ENCODE measurements at places on chromosomes 2 and 18.
A peak's percentile ranks its signal among the peaks of the same experiment; 100 is the strongest.

DNA sequence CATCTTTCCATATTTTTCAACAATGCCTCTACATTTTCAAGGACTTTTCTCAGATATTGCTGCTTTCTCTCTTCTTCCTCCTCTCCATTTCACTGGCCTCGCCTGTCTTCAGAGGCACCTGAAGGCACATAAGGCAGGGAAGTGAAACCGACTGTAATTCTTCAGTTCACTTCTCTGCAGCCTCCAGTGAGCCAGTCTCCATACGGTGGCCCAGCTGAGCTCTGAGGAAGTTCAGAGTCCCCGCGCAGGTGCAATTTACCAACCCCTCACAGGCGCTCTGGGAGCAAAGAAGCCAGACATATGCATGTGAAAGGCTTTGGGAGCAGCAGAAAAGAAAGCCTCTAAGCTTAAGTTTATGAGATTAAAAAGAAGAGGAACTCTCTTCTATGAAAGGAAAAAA, 12.4 kb downstream of the KLHL14 start:
- DNase-seq: no peak

DNA sequence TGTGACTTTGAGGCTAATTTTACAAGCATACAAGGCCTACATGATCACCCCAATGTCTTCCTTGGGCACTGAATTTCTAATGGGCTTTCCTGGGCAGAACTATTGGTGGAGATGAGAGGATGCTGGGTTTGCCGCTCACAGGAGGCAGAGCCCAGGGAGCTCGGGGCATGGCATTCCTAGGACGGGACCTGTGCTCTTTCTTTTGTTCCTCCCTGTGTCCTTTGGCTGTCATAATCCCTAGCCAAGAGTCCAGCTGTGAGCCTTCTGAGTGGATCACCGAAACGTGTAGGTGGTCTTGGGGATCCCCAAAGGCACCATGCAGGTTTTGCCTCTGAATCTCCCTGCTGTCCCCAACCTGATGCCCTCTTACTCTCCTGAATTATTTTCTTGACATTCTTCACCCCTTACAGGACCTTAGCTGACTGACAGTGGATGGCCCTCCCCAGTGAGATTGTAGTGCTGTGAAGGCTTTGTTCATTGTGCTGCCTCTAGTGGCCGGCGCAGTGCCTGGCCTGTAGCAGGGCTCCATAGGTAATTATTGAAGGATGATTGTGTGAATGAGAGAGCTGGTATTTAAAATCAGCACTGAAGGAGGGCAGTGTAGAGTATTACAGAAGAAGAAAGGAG, 221.9 kb downstream of the ZNF407 start:
- no peak for DNase-seq

GRCh38 chr2:134247679-134248078, 6.2 kb upstream of the MGAT5 start:
- DNase-seq: no peak

GRCh38 chr2:175008801-175009495, 3.8 kb upstream of the CHN1 start:
- DNase-seq: no peak

DNA sequence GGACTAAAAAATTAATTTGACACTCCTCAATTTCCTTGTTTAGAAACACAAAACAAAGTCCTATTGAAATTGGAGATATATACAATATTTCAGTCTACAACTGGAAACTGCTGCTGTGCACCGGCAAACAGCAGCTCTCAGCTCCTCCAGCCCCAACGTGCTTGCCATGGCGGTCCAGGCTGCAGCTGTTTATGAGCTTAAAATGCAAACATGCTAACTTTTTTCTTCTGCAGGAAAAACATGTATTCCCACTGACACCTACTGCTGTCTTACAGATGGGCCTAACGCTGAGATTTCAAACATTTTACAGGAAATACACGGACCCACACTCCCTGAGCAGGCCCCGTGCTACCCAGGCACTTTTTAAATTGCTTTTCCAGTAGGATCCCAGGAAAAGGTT, 195.5 kb downstream of the BCL11A start:
- DNase-seq: no peak

- no peak for DNase-seq
These were observed 33.4 kb upstream of the MGAT5 start for GRCh38 chr2:134220344-134220974.

DNA sequence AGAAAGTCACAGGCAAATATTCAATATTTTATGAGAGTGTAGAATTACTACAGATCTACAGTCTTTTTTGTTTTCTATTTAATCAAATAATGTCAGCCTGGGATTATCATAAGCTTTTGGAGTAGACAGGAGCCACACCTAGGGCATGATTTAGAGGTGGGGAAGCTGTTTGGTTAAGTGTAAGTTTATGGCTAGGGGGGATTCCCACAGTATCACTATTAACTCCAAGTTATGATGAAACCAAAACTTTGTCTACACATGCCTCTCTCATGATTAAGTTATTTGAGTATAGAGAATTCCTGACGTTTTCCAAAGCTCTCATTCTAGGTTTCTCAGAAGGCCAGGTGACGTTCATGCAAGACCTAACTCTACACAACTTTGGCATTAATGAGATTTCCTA, 2.1 kb downstream of the SERPINB10 start:
- no peak for DNase-seq

- no peak for DNase-seq
These were observed 45.0 kb downstream of the CYRIA start for GRCh38 chr2:16620590-16620989.

GRCh38 chr2:99858951-99859596, 283.3 kb downstream of the AFF3 start:
- DNase-seq: no peak

GRCh38 chr2:46066601-46067000, 230.6 kb upstream of the EPAS1 start:
- no peak for DNase-seq

DNA sequence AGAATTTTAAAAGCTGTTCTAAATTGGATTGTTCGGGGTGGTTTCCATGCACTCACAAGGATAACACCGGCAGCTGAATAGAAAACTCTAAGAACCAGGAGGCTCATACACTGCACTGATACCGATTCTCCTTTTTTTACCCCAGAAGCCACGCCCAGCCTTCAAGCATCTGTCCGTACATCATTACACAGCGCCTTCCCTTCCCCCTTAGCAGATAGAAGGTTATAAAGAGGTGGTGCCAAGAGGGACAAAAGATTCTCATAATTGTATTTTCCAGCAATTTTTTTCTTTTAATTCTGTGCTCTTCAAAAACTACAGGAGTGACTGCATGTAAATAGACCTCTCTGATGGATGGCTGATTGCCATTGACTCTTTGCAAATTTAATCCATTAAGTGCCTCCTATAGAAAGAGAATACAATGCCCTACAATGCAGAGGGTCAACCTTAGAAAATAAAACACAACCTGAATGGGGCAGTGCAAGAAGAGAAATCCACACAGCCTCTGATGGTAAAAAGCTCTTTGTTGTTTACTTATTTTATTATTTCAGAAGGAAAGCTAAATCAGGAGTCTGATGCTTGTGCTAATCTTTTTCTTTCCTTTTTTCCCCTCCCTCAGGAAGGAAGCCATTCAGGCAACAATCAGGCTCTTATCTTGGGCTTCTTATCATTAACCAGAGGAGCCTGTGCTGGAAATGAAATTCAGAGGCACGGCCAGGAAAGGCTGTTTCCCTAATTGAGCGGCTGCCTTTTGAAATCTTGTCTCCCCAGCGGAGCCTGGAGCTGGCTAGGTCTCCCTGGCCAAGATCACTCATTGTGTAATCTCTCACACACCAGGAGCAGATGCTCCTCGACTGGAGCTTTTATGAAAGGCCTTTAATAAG, 198.9 kb upstream of the NABP1 start:
- no peak for DNase-seq

DNA sequence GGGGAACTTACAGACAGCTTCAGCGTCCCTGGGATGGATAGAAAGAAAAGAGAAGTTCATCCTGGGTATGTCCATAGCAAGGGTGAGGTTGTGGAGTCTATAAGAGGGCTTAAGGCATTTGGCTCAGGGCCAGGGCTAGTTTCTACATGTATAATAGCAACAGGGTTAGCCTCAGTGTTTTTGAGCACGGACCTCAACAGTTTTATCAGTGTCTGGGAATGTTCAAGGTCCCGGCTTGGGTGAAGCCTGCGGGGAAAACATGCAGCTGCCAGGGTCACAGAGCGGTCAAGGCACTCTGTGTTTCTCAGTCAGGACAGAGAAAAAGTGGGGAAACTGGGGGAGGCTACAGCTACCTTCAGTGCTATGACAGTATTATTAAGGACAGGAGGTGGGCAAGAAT, 427.7 kb upstream of the HS6ST1 start:
- DNase-seq: no peak

DNA sequence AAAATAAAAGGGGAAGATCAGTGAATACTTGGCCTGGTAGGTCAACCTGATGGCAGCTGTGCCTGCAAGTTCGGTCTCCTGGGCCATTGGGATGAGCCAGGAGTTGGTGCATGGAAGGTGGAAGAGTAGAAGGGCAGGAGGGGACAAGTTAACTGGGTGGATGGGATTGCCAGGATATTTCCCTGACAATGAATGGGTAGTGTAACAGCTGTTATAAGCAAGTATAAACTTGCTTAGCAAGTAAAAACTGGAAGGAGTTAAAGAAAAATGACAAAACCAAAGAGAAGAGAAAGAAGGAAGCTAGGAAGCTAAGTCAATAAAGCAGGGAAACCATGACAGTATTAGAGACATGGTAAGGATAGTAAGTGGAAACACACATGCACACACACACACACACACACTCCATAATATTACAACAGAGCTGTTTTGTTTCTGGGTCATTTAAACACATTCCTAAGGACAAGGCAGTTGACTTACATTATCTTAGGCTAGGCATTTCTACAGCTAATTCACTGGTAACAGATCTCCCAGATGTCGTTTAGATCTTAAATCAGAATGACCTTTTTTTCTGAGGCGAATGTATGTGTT, 29.7 kb downstream of the MEP1B start:
- no peak for DNase-seq

DNA sequence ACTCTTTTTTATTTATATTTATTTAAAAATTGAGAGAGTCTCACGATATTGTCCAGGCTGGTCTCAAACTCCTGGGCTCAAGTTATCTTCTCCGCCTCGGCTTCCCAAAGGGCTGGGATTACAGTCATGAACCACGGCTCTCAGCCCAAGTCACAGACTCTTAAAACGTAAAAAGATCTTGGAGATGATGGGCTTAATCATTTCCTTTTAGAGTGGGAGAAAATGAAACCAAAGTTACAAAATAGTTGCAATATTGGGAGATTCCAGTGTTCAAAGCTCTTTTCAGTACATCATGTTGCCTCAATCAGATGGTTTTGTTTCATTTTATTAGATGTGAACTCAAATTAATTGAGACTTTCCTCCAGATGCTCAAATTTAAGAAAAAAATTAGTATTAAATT, 151.4 kb upstream of the XPO1 start:
- DNase-seq: no peak

DNA sequence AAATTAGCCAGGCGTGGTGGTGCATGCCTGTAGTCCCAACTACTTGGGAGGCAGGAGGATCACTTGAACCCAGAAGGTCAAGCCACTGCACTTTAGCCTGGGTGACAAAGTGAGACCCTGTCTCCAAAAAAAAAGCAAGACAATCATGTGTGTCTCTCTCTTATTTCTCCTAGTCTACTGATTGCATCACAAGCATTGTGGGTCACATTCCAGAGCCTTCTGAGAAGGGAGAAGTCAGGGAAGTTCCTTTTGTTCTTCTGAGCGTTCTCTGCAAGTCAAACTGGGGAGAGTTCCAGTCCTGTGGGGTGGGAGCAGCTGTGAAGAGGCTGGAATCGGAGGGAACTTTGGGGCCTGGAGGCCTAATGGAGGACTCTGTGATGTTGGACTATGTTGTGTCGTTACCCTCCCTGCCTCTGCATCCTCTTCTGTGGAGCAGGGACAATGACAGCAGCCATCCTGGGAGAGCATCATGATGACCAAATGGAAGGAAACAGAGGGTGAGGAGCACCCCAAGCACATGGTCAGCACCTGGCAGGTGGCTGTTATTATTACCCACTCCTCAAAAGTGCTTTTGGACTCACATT, 115.4 kb downstream of the MRO start:
- no peak for DNase-seq

GRCh38 chr2:233456111-233456510, 101.8 kb downstream of the DGKD start:
- DNase-seq: no peak

DNA sequence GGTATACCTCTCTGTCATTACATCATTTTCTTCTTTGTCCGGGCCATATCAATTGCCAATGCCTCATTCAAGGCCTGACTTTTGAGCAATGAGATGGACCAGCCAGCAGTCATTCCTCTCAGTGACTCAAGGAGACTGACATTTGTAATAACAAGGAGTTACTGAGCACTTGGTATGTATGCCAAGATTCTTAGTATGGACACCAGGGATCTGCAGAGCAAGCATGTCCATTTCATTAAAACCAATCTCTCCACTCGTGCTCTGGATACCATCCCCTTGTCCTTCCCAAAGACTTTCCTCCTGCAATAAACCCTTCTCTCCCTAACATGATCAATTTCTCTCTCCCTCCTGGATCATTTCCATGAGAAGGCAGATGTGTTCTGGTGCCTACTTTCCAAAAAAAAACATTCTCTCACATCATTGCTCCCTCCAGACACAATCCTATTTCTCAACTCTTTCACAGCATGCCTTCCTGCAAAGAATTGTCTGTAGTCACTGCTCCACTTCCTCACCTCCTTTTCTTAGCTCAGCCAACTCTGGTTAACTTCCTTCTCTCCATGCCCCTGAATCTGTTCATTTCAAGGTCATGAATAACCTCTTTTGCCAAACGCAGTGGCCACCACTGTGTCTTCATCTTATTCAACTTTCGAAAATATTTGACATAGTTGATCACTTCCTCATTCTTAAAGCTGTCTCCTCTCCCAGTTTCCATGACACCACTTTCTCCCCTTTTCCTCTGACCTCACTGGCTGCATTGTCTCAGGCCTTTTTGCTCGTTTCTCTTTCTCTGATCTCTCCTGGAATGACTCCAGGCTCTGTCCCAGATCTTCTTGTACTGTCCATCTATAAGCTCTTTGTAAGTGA, 102.8 kb upstream of the CYP1B1 start:
- no peak for DNase-seq

- no peak for DNase-seq
These were observed 116.4 kb downstream of the INO80D start for GRCh38 chr2:205969584-205969983.

GRCh38 chr2:172087207-172087779, 2.0 kb downstream of the DLX1 start:
- no peak for DNase-seq

- peak; percentile 3 for DNase-seq
These were observed 523 bp downstream of the KCTD1 start for GRCh38 chr18:26547646-26548414.

- DNase-seq: no peak
These were observed 173.9 kb upstream of the RAB12 start for GRCh38 chr18:8435376-8435775.

DNA sequence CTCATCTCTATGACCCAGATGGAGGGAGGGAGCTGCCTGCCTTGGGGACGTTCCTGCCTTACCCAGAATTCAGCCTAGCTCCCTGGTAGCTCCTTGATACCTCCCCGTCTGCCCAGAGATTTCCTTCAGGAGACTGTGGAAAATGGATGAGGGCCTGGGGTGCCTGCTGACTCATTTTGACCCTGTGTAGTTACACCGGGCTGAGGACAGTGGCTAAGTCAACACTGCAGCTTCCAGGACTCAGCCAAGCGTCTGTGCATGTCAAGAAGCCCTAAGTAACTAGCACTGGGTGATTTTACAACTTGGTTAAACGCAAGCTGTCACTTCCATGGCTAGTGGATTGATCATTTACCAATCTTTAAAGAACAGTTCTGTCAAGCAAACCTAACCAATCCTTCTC, 23.3 kb upstream of the EPAS1 start:
- no peak for DNase-seq

Measured in stimulated activated CD8-positive, alpha-beta memory T cell treated with anti-CD3 and anti-CD28 coated beads, Interleukin-7, amount 100 ng/mL, for 4 hours (primary cell).